ENCODE measurements at places on chromosomes 3 and 15.

DNA sequence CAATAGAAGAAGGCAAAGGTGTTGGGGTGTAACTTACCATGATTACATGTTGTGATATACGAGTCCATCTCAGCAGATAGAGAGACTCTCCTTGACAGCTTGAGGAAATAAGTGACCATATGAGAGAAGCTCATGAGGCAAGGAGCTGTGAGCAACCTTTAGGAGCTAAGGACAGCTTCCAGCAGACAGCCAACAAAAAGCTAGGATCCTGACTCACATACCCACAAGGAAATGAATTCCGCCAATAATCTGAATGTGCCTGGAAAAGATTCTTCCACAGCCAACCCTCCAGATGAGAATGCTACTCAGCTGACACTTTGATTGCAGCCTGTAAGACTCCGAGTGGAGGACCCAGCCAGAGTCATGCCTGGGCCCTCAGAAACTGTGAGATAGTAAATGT lies 339.6 kb upstream of the TPRG1 start:
- no peak for DNase-seq

GRCh38 chr3:136844724-136845123 lies 17.3 kb upstream of the NCK1 start:
- DNase-seq: no peak

- no peak for DNase-seq
Observed at GRCh38 chr15:101128221-101129015, 123.4 kb downstream of the CHSY1 start.

- DNase-seq: no peak
Observed at GRCh38 chr15:66080717-66081398, 172.7 kb downstream of the MEGF11 start.

GRCh38 chr15:93257920-93258319 lies 168.9 kb upstream of the RGMA start:
- DNase-seq: no peak

- no peak for DNase-seq
Observed at GRCh38 chr3:20564966-20565365, 379.0 kb upstream of the SGO1 start.

- DNase-seq: no peak
Observed at GRCh38 chr15:27958911-27959578, 140.1 kb downstream of the OCA2 start.

GRCh38 chr3:28577941-28578500 lies 229.4 kb upstream of the AZI2 start:
- no peak for DNase-seq

DNA sequence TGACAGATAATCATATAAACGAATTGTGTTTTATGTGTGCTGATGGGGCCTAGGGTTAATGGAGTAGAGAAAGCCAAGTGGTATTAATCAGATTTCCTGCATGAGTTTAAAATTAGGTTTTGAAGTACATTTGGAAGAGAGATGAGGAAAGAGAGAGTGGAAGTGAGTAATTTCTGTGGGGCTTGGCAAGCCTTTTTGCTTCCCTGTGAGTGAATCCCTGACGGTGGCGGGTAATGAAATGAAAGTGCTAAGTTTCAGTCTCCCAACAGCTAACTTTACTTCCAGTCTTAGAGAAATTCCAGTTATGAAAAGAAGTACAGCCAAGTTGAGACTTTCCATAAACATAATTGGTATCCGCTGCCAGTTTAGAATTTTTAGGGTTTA lies 139.4 kb downstream of the BBX start:
- no peak for DNase-seq

- DNase-seq: no peak
Observed at GRCh38 chr3:13851997-13852637, 27.8 kb downstream of the WNT7A start.

GRCh38 chr3:169283951-169284350 lies 379.6 kb downstream of the MECOM start:
- no peak for DNase-seq

- DNase-seq: no peak
Observed at GRCh38 chr3:126051741-126052140, 32.2 kb downstream of the SLC41A3 start.

DNA sequence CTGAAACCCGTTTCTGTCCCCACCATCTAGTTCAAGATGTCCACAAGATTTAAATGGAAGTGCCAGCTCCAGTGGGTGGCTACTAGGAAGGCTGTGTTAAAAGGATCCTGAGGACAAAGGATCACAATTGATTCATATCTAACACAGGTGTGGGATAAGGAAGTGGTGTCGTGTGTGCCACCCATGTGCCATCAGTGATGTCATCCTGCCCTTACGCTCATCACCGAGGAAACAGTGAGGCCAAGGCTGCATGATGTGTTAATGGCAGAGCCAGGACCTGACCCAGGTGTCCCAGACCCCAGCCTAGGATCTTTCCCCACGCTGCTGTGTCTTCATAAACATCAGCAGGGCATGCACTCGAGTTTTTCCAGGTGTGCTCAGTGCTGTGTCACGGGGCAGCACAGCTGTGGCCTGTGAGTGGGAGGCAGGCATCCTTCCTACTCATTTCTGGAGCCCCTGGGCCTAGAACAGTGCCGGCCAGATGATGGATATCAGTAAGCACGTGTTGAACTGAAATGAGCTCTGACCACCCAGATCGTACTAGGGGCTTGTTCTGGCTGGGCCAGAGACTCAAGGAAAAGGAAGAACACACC lies 10.6 kb upstream of the TGM5 start:
- DNase-seq: no peak

DNA sequence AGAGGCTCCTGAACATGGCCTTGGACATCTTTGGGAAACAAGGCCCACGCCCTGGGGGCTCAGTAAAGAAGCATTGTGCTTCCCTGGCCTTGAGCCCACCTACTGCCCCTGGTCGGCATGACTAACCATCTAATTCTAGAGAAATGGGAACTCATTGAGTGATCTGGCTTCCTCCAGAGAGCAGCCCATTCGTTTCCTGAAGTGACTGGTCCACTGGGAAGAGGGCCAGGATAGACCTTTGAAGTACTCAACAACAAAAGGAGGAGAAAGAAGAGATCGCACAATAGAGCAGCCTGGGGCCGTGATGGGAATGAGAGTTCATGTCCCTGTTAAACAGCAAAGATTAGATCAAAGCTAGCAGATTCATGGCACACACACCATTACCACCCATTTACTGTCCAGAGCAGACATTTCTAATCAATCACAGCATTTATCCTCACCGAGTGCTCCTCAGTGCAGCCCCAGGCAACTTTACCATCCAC lies 514.4 kb upstream of the PROK2 start:
- no peak for DNase-seq

GRCh38 chr15:97061392-97061791 lies 730.9 kb downstream of the NR2F2 start:
- DNase-seq: no peak

GRCh38 chr15:85044894-85045293 lies 63.2 kb downstream of the PDE8A start:
- no peak for DNase-seq

- no peak for DNase-seq
Observed at GRCh38 chr3:71652781-71653413, 69.4 kb upstream of the FOXP1 start.

DNA sequence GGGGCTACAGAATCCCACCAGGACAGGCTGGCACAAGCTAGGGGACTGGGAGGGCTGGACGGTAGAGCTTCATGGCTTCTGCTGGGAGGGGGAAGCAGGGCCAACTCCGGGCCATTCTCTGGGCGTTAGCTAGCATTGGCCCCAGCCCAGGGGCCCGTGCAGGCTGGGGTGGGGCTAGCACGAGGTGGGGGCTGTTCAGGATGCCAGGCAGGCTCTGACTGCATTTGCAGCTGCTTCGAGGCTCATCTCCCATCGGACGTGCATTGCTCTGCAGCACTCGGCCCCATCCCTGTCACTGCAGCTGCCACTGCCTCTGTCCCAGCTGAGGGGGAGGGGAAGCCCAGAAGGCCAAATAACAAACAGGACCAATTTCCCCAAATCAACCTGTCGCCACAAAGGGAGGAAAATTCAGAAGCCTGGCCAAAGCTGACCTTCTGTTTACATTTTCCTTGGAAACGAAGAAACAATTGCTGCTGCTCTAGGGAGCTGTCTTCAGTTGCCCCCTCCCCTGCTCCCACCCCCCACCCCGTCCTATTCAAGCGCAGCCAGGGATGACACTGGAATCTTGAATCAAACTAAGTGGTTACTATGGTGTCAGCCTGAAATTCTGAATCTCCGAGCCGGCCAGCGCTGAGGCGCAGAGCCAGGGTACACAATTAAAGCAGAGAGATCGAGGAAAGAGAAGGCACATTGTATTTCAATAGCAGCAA lies 138.8 kb upstream of the PRR20G start:
- no peak for DNase-seq

DNA sequence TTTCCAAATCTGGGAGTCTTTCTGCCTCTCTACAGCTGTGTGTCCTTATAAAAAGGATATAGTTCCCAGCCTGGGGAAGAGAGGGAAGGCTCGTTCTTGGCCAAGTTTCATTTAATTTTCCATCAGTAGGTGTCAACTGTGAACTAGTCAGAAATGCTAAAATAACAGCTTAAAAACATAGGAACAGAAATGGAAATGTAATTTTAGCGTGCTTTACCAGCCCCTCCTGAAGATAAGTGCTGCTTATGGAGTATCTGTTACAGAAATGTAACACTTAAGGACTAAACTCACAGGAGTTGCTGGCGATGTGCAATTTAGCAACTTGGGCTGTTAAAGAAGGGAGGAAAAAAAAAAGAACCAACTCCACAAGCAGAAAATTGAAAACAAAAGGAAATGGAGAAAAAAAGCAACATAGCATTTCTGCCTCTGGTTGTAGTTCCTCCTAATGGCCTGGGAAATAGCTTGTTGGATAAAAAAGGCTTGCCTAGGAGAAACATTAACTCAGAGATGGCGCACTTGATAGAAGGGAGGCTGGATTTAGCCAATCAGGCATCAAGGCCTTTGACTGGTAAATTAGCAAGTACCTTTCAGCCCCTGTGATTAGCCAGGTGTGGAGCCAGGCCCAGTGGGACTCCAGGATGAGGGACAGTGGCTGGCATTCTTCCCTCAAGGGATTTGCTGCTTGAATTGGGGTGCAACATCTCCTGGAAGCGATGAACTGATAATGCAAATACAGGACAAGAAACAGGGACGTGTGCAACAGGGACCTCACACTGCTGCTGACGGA lies 84.3 kb downstream of the RPLP1 start:
- no peak for DNase-seq

- peak; percentile 16 for DNase-seq
Observed at GRCh38 chr3:196287090-196287439, 461 bp downstream of the PCYT1A start.

DNA sequence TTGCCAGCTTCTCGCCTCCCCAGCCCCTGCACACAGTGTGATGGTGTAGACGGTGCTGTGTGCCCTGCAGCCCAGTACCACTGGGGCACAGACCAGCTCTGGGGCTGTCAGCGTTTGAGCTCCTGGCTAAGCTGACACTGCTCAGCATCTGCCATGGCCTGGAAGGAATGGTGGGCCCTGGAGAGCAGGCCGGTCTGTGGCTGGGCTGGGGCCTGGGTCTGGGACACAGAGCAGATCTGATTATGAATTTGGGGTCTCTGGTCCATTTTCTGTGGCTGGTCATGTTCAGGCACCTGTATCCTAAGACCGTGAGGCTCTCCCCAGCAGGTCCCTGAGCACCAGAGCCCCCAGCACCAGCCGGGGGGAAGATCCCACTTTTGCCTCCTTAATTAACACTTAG lies 34.7 kb downstream of the HCN4 start:
- no peak for DNase-seq

- DNase-seq: no peak
Observed at GRCh38 chr15:94457661-94458060, 226.3 kb downstream of the MCTP2 start.

- no peak for DNase-seq
Observed at GRCh38 chr15:34886134-34886533, 83.4 kb downstream of the AQR start.

Measured in activated T-helper 9 cell treated with anti-CD3 and anti-CD28 coated beads, Interleukin-2, amount 50 U/mL, for 16 hours (primary cell).